ENCODE measurements at places on chromosomes 2 and 18.

DNA sequence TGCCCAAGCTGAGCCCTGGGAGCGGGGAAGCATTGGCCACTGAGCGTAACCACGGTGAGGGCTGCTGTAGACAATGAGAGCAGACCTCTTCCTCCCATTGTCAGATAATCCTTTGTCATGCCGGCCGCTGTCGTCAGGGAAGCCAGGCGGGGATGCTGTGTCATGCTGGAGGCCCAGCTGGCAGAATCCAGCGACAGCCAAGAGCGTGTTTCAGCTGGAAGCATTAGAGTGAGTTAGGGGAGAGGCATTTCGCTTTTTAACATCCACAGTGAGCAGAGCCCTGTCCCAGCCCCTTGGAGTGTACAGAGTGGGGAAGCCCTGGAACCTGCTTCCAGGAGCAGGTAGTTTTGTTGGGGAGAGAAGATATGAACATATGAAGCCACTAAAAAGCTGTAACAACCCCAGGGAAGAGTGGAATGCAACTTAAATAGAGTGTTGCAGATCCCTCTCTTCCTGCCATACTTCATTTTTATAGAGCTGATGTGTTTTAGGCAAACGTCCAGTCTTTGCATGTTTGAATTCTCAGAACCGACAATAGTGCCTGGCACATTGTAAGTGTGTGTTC, 7.0 kb downstream of the CTIF start:
- no peak for DNase-seq

GRCh38 chr2:3778851-3779495, 75.6 kb downstream of the DCDC2C start:
- no peak for DNase-seq

DNA sequence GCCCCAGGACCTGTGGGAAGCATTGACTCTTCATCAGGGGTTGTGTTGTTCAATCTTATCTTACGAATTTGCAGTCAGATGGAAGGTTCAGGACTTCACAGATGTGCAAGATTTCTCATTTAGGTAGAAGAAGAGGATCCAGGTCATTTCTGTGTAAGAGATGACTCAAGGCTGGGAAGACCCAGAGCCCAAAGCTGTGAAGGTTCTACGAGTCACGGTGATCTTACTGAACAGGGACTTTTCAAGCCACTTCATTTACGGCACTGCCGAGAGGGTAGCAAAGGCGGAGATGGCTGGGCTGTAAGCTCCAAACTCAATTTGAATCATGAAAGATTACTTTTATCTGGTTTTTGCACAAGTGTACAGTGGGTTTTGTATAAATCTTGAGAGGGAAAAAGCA, 228.0 kb upstream of the MEX3C start:
- no peak for DNase-seq

GRCh38 chr18:48263914-48264902, 145.0 kb downstream of the ZBTB7C start:
- DNase-seq = no peak

DNA sequence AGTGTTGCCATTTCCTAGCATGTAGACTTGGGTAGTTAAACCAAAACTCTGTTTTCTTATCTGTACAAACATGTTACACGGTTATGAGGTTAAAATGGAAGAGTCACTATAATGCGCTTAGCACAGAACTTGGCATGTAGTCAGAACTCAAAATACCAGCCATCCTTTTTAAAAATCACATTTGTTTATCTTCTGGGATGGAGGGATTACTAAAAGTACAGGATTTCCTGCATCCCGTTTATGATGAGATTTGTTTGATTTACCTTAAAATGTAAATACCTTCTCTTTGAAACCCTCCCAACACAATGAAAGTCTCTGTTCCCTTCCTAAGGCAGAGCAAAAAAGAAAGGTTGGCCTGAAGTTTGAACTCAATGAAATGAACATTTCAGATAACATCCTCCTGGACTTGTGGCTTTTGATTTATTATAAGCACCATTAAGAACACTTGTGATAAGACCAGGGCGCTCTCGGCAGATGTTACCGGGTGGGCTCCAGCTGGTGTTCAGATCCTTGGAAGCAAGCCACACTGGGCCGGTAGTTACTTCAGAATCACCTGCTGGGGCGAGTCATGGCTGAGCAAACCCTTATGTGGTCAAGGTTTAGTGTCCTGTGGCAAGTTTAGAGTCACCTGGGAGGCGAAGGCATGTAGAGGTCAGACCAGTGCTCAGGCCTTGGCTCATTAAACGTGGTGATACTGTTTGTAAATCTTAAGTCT, 105.7 kb downstream of the MGAT5 start:
- DNase-seq = no peak

Data from activated naive CD8-positive, alpha-beta T cell treated with anti-CD3 and anti-CD28 coated beads, Interleukin-2, amount 50 U/mL, for 16 hours (primary cell).